ENCODE measurements at places on chromosomes 1 and 21.

GRCh38 chr1:90291431-90292216 is 296.7 kb downstream of the ZNF326 start:
- no peak for DNase-seq

DNA sequence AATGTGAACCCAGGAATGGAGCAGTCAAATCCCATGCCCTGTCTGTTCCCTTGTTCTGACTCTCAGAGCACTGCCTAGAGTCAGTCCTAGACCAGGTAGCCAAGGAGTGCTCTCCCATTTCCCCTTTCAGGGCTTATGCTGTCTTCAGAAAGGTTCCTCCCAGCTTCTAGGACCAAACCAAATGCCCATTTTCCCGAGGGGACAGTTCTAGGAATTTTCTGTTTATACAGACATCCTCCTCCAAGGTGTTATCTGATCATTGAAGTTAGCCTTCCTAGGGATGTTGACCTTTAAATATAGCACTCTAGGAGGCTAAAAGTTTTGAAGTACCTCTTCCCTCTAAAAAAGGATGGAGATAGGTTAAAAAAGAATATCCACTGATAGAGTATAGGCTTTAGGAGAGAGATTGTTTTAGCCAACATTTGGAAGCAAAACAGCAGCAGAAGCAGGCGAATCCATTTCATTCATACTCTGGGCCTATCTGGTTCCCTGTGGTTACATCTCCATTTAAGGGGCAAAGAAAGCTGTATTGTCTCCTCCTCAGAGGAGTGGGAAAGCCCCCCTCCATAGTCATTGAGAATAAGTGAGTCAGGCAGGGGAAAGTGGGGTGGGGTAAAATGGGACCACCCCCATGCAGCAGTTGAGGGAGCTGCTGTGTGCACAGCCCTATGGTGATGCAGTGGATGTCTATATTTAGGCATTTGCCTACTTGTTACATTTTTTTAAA is 126.5 kb downstream of the SPATA46 start:
- DNase-seq: no peak

DNA sequence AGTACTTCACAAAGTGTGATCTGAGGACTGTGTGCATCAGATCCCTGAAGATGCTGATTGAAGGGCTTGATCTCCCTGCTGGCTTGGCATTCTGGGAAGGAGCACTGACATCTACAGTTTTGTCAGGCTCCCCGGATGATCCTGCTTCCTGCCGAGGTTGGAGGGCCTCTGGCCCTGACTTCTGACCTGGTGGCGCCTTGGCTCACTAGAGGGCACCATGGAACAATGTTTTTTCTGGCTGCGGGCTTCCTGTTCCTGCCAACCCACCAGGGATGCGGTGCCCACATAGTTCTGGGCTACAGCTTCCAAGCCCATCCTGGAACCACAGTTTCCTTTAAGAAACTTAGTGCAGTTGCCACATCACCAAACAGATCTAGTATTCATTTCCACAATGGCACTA is 38.8 kb upstream of the RASAL2 start:
- DNase-seq: no peak

GRCh38 chr1:181506563-181507353 is 23.4 kb downstream of the CACNA1E start:
- no peak for DNase-seq

GRCh38 chr1:220732621-220733020 is 15.5 kb upstream of the MTARC2 start:
- no peak for DNase-seq

DNA sequence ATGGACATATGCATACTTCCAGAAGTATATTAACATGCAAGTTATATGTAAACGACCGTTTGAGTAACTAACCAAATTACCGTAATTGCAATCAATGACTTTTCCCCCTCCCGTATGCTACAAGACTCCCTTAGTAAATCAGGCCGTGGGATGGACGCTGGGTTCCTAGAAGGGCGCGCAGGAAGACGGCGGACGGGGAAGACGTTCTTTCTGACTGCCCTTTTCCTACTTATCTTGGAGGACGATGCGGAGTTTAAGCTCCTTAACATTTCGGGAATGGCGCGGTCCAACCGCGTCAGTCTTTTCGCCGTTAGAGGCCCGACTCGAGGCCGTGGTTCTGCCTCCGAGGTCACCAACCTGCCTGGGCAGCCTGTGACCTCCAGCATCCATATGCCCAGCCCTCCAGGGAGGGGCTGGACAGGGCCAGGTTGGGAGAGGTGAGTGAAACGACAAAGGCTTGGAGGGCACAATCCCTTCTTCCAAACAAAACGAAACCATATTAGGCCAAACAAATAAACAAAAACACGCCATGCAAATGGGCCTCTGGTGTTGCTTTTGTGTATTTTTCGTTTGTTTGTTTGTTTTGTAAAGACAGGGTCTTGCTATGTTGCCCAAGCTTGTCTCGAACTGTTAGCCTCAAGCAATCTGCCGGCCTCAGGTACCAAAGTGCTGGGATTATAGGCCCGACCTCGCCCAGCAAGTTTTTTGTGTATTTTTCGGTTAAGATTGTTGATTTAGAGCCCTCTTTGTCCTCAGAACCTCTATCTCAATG is 873 bp upstream of the PI4KB start:
- no peak for DNase-seq

DNA sequence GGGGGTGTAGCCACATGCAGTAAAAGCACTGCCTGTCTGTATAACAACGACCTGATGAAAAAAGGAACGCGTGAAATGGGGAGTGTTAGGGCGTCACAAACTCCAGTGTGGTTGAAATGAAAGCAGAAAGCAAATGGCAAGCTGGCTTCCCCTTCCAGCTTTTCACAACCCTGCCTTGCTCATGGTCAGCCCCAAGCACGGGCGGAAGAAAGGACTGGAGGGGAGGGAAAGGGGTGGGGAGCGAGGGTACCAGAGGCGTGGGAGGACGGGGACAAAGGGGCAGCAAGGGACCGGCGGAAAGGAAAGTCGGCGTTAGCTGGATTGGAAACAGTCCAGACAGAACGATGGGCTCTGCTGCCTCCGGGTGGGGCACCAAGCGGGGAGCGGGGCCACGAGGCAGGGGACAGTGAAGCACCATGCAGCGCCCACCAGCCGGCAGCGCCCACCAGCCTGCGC is 9.6 kb downstream of the VPS26C start:
- DNase-seq: no peak

- no peak for DNase-seq
Observed at GRCh38 chr1:117824616-117825015, 104.8 kb downstream of the GDAP2 start.

- no peak for DNase-seq
Observed at GRCh38 chr1:219227360-219228057, 53.8 kb downstream of the LYPLAL1 start.

GRCh38 chr1:76640092-76640491 is 227.2 kb upstream of the ST6GALNAC5 start:
- no peak for DNase-seq

DNA sequence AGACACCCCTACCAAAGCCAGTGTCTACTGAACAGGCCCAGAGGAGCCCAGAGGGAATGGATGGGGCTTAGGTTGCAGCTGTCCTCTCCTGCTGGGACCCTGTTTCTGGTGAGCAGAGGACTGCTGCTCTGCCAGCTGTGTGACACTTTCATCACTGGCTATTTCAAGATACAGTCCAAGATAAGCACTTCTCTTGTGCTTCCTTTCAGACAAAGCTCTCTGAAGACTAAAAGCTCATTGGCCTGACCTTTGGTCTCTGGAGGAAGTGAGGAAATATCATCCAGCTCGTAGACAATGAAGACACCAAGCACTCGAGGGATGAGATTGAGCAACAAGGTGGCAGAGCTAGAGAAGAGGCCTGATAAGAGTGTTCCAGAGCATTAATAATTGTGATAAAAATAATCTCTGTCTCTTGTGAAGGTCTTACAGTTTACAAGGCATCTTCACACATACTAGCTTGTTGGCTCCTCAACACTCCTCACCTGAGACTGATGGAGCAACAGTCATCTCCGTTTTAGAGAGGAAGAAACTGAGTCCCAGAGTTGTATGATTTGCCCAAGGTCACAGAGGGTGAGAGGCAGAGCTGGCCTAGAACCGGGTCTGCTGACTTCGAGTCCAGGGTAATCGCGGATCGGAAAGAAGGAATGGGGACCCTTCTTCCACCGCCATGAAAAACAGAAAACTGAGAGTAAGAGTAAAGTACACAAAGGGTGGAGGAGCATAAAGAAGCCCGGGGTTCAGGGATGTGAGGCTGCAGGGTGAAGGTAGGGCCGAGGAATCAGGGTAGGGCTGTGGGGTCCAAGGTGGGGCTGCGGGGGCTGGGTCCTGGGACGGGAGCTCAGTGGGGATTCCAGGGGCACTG is 666 bp downstream of the PAFAH2 start:
- no peak for DNase-seq

DNA sequence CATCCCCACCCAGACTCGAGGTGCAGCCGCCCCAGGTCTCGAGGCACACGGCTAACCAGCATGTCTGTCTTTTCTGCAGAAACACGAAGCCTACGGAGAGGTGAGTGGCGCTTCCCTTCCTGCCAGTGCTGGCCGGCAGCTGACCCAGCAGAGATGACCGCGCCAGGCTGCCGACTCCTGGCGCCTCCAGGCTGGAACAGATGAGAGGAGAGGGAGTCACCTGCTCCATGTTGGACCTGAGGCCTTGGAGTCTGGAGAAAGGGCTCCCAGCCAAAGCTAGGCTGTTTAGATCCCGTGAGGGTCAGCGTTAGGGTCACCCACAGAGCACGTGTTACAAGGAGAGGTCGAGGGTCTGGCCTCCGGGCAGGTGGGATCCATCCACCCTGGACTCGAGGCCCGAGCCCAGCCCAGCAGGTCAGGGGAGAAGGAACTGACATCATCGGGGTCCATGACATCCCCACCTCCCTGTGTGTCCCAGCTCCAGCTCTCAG is 14.9 kb downstream of the COL6A2 start:
- DNase-seq: peak; percentile 1

GRCh38 chr1:69104894-69105293 is 462.8 kb upstream of the LRRC7 start:
- DNase-seq: no peak

DNA sequence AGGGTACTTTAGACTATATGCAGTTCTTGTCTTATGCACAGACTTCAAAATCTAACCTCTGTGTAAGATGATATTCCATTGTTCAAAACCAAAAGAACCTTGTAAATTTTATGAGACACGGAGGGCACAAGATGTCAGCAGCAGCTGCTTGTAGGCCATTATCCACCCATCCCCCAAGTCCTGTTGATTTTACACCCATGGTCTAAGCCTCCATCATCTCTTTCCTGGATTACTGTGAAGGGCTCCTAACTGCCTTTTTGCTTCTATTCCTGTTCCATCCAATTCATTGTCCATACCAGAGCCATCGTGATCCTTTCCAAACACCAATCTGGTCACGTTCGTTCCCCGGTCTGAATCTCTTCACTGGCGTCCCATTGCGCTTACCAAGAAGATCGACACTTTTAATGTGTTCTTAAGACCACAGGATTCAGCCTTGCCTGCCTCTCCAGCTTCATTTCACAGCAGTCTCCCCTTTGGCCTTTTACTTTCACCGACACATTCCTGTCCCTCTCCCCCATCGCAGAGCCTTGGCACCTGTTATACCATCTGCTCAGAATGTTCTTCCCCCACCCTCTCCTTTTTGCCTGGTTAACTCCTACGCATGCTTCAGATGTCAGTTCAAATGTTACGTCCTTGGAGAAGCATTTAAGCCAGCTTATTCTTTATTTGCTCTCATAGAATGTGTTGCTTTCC is 107.3 kb upstream of the POU3F1 start:
- no peak for DNase-seq

- DNase-seq: no peak
Observed at GRCh38 chr1:165476776-165477175, 31.9 kb upstream of the RXRG start.

DNA sequence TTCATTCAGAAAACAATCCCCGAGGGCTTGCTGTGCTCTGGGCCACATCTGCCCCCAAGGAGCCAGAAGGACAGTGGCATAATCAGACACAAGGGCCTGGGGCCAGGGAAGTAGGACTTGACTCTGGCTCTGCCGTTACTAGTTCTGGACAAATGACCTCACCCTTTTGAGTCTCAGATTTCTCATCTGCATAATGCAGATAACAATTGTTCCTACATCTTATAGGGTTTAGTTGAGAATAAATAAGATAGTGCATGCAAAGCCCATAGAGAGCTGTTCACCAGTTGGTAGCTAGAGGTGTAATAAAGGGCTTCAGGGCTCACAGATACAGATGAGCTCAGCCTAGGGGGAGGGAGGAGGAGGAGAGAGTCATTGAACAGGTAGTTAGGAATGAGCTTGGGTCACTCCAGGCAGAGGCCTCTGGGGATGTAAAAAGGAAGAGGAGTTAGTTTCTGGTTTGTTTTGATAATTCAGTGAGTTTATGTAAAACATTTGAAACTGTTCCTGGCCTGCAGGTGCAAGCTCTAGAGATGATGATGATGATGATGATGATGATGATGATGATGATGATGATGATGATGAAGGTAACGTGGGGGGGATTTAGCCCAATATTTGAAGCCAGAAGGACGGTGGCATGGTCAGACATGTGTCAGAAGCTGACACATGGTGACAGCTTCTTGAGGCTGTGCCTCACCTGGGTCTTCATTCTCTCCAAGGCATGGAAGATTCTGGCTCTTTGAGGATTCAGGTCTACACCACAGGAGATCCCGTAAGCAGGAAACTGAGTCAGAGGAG is 858 bp downstream of the LACTBL1 start:
- no peak for DNase-seq

GRCh38 chr1:18653916-18654315 is 23.3 kb downstream of the PAX7 start:
- no peak for DNase-seq

- no peak for DNase-seq
Observed at GRCh38 chr1:34361121-34361520, 184.4 kb downstream of the C1orf94 start.

GRCh38 chr1:227540170-227541098 is 22.9 kb upstream of the ZNF678 start:
- no peak for DNase-seq

- no peak for DNase-seq
Observed at GRCh38 chr1:180911640-180912191, 981 bp upstream of the KIAA1614 start.

DNA sequence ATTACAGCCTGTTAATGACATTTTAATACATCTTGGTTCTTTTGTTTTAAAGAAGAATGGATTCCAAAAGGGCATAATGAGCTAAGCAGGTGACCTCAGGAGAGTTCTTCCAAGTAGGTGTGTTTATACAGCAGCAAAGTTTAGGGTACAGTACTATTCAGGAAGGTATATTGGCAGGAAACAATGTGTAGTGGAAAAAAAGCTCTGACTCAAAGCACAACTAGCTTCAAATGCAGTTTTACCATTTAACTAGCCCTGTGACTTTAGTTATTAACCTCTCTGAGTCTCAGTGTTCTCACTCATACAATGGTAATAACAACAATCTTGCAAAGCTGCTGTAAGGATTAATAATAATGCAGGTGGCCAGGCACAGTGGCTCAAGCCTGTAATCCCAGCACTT is 29.9 kb downstream of the FAF1 start:
- no peak for DNase-seq

GRCh38 chr1:182624577-182624976 is 20.4 kb upstream of the RGS16 start:
- no peak for DNase-seq
